ENCODE measurements at places on chromosomes 1 and 21.

GRCh38 chr1:71593523-71593922 lies 512.7 kb upstream of the ZRANB2 start:
- DNase-seq = no peak

DNA sequence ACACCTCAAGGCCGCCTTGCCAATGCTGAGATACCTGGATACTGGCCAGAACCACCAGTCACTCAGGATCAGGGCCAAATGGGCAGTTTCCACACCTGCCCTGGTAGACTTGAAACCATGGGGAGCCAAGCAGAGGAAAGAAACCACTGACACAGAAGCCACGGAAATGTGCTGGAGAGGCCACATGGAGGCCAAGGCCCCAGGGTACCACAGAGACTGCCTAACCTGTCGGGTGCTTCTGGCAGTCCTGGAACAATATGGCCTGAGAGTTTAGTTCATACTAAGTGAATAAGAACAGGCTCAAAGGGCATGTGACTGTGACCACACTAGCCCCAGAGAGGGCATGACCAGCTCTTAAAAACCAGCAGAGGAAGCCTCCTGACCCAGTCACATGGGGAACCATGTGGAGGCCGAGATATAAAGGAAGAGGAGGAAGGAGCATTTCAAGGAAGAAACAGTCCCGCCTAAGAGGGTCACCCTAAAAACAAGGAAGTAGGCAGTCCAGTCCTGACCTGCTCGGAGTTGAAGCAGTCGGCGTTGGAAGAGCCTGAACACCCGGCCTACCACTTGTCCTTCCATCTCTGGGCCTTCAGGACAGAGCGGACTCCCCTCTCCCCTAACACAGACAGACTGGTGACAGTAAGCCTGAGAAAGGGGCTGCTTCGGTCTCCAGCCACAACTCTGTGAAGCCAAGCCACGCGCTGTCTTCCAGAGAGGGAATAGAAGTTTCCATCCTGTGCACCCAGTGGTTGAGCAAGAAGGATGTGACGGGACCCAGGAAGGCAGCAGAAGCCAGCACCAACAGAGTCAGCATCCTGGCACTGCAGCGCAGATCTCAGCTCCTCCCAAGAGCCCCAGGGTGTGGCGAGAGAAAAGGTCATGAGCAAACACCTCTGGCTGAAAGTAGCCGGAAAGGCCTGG lies at the start of gene DENND2D:
TSS of gene DENND2D (minus strand) at position 766 of the 921 bp plus-strand sequence. CDS start at position 579, 187 bp downstream.
- DNase-seq = no peak

DNA sequence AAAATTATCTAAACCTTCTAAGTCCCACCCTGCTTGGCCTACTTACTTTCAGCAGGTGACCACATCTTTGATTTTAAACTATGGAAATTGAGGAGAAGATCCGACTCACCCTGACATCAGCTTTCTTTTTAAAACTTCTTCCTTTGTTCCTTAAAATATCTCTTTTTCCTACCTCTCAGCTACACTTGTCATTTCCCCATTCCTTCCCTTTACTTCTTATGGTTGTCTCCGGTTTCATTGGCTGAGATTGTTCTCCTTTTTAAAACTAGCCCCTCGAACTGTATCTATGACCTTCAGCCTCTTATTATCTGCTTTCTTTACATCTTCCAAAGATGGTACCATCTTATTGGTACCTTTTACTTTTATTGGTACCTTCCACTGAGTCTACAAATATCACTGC lies 87.8 kb upstream of the NRIP1 start:
- DNase-seq = no peak

DNA sequence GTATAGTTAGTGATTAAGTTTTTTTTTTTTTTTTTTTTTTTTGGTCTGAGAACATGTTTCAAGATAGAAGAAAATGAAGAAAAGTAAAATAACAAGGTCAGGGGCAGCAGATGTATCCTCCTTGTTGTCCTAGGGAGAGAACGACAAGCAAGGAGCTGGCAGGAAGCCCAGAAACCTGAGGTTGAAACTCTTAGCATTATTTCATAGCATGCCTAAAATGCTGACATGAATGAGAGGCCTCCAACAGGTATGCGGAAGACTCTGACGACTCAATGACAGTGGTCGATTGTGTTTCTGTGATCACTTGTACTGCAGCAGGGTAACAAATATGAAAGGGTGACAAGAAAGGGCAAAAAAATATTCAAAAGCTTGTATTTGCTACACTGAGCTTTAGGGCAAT lies 415.9 kb downstream of the PLA2G4A start:
- DNase-seq = peak; percentile 2

DNA sequence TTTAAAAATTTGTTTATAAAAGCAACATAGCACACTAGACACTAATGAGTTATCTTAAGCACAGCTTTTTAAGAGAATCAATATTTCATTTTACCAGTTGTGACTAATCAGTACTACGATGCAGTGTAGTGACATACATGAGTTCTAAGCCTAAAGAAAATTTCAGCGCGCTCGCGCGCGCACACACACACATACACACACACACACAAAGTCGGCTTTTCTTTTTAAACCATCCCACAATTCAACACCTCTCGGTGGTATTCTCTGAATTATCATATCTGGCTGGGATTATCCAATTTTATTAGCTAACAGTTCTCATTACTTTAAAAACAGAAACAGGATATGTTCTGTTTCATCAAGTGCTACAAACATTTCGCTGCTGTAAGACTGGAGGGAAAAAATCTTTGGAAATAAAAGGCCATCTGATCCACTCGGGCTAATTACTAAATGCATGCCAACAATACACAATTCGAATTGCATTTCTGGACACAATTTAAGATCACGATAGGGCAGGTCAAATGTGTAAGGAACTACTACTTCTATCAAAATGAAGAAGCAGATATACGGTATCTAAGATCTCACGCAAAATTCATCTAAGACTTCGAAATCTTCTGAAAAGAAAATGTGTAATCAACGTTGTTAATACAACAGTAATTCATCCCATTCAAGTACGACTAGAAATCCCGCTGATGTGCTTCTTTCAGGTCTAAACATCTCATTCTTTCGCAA lies 1.2 kb downstream of the TUT4 start:
- peak; percentile 22 for DNase-seq

GRCh38 chr1:20142001-20142710 lies 3.0 kb downstream of the PLA2G2F start:
- DNase-seq = no peak

DNA sequence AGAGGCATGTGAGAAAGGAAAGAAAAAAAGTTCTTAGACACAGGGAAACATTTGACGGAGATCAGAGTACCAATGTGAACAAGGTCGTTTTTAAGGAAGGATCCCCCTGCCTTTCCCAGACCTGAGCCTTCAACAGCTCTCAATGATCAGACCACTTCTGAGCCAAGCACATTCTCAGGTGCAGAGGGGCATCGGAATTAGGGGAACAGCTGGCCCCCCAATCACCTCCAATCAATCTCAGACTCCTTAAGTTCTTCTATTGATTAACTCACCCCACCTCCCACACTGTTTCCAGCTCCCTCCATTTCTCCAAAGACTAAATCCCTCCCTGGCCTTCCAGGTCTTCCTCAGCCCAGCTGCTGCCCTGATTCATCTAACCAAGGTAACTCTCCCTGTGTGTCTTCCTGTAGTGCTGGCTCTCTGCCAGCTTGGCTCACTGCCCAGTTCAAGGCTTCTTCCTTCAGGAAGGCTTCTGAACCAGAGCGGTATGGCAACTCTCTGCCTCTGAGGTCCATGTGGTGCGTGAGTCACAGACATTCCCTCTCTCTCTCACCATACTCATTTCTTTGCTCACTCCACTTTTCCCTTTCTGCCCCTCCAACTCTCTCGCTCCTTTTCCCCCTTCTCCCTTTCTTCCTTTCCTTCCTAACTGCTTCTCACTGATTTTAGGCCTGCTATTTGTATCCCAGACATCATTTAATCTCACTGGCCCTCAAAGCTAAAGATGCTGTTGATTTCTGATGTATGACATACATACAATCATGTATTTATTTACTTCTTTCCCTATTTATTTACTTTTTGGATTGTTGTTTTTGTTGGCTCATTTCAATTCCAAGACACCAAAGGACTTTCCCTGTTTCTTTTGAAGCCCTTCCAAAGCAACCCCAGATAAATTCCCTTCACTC lies 18.1 kb downstream of the CFAP45 start:
- DNase-seq = peak; percentile 87

Measured in DMS79 (cell line).